Spinal cord (tissue), 10 donors: ENCODE measurements at places on chromosomes 2 and 18. TPM values are rescaled to one million over a fixed set of nuclear protein-coding genes. Genes with fewer than 3 reads are reported as not detected.

ZSWIM2 gene
- 0.28 TPM for total RNA-seq

CREG2 gene
- total RNA-seq: 48.5 TPM

DNAJC5G gene
- 0.50 TPM for total RNA-seq

OR6B2 gene
- total RNA-seq: not detected

TSPYL6 gene
- 0.17 TPM for total RNA-seq

SKOR2 gene
- 1.3 TPM for total RNA-seq

YIPF4 gene
- 46.6 TPM for total RNA-seq

CDCA7 gene
- total RNA-seq: 6.3 TPM

LYG2 gene
- not detected for total RNA-seq

ZNF513 gene
- total RNA-seq: 16.5 TPM

ABHD3 gene
- 10.2 TPM for total RNA-seq

TMEM178A gene
- 17.3 TPM for total RNA-seq

MYO7B gene
- 1.8 TPM for total RNA-seq

SAG gene
- total RNA-seq: not detected

STON1 gene
- 16.5 TPM for total RNA-seq

LYPD1 gene
- 50.9 TPM for total RNA-seq

ST6GAL2 gene
- 23.0 TPM for total RNA-seq

RTP5 gene
- 5.3 TPM for total RNA-seq

CCBE1 gene
- 0.99 TPM for total RNA-seq

ST8SIA5 gene
- total RNA-seq: 3.3 TPM

GPR75 gene
- 10.0 TPM for total RNA-seq

C2orf15 gene
- 2.8 TPM for total RNA-seq

IL1R1 gene
- total RNA-seq: 10.9 TPM

GAD1 gene
- 17.2 TPM for total RNA-seq

DCTN1 gene
- total RNA-seq: 99.4 TPM

CPO gene
- 0.33 TPM for total RNA-seq

ANKRD53 gene
- 0.69 TPM for total RNA-seq

OTOF gene
- 1.6 TPM for total RNA-seq

KCNIP3 gene
- 11.2 TPM for total RNA-seq

CWC22 gene
- 21.5 TPM for total RNA-seq

CCDC68 gene
- 12.6 TPM for total RNA-seq

TMEM169 gene
- 18.5 TPM for total RNA-seq

PSMD1 gene
- total RNA-seq: 117 TPM
